ENCODE measurements at places on chromosomes 16 and 17.

DNA sequence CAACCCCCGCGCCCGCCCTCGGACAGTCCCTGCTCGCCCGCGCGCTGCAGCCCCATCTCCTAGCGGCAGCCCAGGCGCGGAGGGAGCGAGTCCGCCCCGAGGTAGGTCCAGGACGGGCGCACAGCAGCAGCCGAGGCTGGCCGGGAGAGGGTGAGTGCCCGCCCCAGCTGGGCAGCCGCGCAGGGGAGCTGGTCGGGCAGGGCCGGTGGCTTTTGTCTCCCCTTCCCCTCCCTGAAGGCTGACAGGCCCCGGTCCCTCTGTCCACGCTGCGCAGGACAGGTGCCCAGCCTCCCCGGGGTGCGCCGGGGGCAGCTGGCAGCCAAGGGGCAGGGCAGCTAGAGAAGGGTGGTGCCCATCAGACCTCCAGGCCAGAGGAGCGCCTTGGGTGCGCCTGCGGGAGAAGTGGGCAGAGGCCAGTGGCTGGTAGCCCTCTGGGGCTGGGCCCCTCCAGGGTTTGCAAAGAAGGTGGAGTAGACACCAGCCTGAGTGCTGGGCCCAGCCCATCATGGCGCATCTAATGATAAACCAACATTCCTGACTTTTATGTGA is 278 bp downstream of the ITGB4 start:
- DNase-seq, result no peak

DNA sequence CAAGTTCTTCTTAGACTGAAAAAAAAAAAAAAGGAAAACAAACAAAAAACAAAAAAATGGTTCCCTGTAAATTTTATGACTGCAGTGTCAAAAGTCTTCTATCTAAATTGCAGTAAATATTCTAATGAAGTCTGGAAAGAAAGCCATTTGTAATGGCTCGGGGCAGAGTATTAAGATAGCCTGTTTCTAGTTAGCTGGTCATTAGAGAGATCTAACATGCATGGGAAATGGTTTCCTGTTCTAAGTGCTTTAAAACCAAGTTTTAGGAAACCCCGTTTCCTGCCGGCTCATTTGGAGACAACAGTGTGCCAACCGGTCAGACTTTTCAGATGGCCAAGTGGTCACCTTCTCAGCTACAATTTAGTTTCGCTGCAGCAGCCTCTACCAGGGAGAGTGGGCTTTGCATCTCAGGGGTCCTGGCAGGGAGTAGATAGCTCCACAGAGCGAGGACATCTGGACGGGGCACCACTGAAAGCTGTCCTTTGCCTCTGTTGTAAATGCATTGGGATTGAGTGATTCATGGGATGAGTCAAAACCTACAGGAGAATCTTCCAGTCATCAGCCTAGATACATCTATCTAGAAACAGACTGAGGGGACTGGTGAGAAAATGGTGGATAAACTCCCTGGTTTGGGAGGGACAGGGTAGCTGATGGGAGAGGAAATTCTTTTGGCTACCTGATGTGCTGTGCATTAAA is 473.2 kb upstream of the SALL1 start:
- DNase-seq, result no peak

DNA sequence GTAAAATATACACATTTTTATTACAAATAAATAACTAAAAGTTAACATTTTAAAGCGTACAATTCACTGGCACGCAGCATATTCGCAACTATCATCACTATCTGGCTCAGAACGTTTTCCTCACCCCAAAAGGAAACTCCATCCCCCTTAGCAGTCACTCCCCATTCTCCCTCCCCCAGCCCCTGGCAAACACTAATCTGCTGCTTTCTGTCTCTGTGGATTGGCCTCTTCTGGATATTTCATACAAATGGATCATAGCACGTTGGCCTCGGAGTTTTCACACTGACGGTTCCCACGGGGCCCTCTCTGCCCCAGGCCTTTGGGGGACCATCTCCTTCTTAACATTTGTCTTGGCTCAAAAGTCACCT is 64.6 kb downstream of the RTN4RL1 start:
- DNase-seq, result no peak

DNA sequence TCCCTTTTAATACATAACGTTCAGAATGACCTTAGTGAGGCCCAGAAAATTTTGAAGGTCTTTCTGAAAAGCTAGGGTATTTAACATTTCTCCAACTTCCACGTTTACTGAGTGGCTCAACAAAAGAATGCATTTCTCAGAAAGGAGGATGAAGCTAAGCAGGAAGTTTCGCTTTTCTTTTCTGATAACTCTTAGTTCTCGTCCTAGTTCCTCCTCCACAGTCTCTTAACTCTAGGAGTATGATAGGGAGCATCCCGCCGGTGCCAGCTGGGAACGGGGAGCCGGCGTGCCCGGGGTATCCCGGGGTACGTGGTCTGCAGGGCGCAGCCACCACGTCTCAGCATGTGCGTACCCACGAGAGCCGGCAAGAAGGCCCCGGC is 363 bp downstream of the KARS1 start:
- DNase-seq, result no peak

GRCh38 chr16:85625053-85625452 is 11.9 kb downstream of the GSE1 start:
- no peak for DNase-seq

- no peak for DNase-seq
Measured at GRCh38 chr16:11429123-11429522, 83.9 kb downstream of the RMI2 start.

- DNase-seq, result no peak
Measured at GRCh38 chr16:3101841-3102470, 2.9 kb upstream of the ZSCAN10 start.

- DNase-seq, result no peak
Measured at GRCh38 chr16:85054948-85055492, 27.4 kb downstream of the KIAA0513 start.

DNA sequence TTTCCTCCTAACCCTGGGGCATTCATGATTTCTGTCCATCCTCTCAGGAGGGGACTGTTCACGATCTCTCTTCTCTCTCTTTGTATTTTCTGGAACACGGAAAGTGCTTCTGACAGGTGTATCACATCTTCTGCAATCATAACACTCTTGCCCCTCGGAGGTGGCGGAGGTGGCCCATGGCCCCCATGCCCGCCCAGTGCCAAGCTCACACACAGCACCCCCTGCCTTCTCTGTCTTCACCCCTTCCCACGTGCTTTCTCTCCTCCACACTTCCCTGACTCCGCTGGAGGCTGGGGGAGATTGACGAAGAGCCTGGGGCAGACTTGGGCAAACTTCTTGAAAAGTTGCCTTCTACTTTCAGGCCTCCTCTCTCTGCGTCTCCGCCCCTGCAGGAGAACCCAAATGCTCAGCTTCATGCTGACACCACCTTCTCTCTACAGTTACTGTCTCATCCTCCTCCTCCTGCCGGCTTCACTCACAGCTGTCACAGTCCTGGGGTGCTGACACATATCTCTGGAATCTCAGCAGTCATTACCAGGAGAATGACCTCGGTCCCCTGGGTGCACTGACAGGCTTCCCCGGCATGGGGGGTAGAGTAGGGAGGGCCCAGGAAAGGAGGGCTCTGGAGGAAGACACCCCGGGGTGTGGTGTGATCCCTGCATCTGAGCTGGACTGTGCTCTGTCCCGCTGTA is 127.1 kb downstream of the ENGASE start:
- DNase-seq, result no peak

DNA sequence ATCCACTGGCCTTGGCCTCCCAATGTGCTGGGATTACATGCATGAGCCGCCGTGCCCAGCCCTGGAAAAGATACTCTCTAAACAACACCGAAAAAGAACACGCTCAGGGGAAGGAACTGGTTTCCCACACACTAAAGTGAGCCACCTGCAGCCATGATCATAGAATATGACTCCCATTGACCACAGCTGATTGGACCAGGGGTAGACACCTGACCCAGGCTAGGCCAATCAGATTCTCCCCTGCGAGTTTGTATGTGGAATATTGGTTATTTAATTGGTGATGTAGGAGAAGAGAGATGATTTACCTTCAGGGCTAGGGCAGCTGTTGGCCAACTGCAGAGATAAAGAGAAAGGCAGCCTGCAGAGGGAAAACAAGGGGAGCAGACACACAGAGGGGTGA is 9.0 kb upstream of the GGA2 start:
- no peak for DNase-seq

Measured in spinal cord (tissue), 10 donors.